ENCODE measurements at places on chromosomes 12 and 14.

DNA sequence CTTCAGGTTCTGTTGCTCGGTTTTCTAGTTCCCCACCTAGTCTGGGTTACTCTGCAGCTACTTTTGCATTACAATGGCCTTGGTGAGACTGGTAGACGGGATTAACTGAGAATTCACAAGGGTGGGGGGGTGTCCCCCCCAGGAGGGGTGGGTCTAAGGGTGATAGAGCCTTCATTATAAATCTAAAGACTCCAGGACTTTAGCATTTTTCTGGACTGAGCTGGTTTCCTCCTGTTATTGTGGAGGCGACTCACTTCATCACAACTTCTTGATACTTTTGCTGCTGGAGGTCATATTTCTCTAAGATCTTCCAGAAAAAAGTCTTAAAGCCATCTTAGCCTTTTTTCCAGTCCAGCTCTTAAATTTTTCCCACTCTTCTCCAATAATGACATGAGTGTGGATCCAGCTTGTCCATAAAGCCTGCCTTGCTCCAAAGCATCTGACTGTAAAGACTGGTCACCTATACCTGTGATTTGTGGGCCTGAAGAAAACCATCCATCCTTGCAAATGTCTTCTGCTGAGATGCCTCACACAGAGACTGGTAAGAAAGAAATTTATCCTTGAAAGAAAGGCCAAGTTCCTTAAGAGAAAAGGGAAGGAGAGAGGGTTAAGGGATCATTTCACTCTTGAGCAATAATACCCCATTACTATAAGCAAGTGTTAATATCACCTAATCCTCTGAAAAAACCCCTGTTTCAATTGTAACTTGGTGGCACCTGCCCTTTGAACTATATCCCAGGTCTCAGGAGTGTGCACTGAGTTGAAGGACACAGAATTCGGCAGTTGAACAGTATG is 19.7 kb upstream of the SLC2A14 start:
- DNase-seq, result no peak

GRCh38 chr14:71238835-71239234 is 331.6 kb downstream of the PCNX1 start:
- no peak for DNase-seq

GRCh38 chr12:28974166-28974565 is 174.9 kb upstream of the FAR2 start:
- DNase-seq, result no peak

DNA sequence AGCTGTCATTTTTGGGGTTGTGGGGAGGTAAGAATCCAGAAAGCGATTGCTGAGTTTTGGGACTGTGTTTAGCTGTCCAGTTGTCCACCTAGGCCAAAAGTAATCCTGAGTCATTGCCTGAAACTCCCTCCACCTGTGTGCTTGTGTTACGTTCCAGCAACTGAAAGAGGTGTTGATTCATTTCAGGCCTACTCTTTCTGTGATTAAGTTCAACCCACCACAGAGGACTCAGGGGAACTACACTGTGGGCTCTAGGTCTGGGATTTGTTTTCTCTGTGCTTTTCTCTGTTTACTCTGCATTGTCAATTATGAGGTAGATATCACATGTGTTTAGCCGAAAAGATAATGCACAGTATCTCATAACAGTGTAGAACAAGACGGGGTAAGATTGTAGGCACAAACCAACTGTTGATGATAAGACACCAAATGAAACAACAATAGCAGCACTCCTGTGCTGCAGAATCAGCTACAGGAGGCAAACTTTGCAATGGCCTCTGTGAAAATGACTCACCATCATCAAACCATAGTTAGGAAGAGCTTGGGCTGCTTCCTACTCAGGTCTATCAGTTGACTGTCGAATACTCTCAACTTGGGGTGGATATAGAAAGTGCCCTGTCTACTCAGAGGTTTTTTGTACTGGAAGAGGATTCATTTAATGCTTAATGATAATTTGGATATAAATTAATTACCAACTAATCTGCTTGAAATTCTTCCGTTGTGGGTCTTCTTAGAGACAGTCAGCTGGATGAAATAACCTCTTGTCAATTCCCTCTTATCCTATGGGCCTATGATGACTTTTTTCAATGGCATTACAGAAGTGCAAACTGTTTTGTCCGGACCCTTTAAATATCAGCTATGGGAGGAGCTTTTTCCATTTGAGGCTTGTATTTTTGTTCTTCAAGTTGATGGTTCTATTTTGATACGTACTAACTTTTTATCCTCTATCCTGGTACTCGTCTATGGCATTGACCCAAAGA is 385.9 kb downstream of the BMP4 start:
- DNase-seq, result no peak

- no peak for DNase-seq
These were observed 60.9 kb upstream of the FBRSL1 start for GRCh38 chr12:132428936-132429601.

- DNase-seq, result no peak
These were observed 211.9 kb upstream of the BMP4 start for GRCh38 chr14:54168489-54168888.

GRCh38 chr12:128109236-128109635 is 157.7 kb upstream of the TMEM132C start:
- DNase-seq, result no peak

GRCh38 chr12:93121729-93122488 is 192.8 kb upstream of the EEA1 start:
- no peak for DNase-seq

- DNase-seq, result no peak
These were observed 94.8 kb downstream of the PHLDA1 start for GRCh38 chr12:75936515-75937440.

DNA sequence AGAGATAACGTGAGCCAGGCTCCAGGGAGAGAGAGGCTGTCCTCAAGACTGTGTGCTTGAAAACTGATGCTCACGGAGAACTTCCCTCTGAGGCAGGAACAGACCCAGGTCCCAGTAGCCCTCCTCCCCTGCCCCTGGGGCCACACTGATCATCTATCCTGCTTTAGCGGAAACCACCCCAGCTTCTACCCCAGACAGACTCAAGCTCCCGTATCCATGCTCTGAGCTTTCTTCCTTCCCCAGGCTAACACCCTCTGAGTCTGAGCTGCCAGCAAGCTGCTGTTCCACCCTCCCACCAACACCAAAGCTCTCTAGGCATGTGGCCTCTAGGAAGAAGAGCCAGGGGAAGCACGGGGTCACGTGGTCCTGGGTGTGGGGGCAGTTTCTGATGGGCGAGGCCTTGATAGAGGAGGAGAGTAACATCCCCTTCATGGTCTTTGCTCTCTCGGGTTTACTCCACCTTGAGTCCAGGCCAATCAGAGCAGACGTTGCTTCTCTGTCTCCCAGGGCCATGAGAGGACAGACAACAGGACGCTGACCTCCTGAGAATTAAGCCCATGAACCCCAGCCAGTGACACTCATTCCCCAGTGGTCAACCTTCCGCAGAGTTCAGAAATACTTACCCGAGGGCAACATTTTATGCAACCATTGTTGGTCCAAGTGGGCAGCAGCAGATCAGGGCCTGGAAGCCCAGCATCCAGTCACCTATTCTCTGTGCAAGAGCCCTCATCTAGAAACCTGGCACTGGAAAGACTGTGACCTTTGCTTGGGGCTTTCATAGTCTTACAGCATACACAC is 1.4 kb downstream of the PCK2 start:
- no peak for DNase-seq

GRCh38 chr12:15497671-15498292 is 175.5 kb downstream of the PTPRO start:
- no peak for DNase-seq

- no peak for DNase-seq
These were observed 239.0 kb upstream of the ATP2B1 start for GRCh38 chr12:89947437-89948270.

DNA sequence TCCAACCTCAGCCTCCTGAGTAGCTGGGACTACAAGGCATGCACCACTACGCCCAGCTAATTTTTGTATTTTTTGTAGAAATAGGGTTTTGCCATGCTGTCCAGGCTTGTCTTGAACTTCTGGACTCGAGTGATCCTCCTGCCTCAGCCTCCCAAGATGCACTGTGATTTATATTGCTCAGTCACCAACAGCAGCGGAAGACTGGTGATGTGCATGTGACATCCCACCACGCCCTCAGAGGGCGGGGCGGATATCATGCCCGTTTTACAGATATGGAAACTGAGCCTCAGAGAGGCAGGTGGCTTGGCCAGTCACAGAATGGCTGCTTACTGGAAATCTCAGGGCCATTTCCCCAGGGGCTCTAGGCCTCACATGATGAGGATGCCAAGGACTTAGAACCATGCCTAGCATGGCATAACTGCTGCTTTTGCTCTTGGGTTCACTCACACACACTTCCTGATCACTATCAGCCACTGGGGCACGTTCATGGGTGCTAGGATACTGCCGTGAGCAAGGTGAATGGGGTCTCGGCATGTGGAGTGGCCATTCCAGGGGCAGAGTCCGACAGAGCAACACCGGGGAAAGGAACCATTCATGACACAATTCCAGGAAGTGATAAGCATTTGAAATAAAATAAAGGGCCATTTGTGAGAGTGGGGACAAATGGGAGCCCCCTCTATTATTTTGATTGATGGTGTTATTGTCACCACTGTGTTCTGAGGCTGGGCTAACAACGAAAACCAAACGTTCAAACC is 31.9 kb downstream of the RBM19 start:
- no peak for DNase-seq

- no peak for DNase-seq
These were observed 436.2 kb downstream of the RAD51B start for GRCh38 chr14:68255693-68256178.

GRCh38 chr14:63454863-63455622 is 88.1 kb downstream of the PPP2R5E start:
- DNase-seq, result no peak

GRCh38 chr14:73467377-73467776 is 9.0 kb upstream of the NUMB start:
- DNase-seq, result no peak

DNA sequence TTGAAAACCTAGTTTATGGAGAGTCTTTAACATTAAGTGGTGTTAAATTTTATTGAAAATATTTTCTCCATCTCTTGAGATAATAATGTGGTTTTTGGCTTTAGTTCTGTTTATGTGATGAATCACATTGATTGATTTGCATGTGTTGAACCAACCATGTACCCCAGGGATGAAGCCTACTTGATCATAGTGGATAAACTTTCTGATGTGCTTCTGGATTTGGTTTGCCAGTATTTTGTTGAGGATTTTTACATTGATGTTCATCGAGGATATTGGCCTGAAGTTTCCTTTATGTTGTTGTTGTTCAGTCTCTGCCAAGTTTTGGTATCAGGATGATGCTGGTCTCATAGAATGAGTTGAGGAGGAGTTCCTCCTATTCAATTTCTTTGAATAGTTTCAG is 222.6 kb downstream of the ADAMTS20 start:
- no peak for DNase-seq

DNA sequence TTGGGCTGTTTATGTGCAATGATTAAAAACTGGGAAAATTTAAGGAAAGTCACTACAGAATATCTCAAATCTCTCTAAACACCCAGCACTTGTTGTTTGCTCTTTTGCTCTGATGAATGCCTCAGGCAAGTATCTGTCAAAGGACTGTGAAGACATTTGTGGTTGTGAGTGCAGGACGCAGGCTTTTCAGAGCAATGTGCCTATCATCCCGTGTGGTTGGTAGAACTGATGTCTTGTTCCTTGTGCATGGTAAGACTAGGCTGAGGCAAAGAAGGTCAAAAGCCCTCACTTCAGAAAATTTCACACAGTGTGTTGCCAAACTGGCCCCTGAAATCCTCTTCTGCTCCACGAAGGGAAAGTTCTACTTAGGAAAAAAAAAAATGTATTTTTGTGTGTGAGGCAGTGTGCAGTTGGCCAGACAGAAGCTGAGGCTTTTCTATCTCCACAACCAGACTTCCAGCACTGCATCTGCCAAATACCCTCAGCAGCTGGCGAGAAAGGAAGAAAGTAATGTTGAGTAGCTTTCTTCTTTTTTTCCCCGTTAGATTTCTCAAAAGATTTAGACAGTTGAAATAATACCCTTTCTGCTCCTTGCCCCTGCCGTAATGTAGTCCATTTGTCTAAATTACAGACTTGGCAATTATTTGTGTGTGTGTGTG is 1103.1 kb downstream of the VRK1 start:
- no peak for DNase-seq

GRCh38 chr12:127819056-127819455 is 447.9 kb upstream of the TMEM132C start:
- DNase-seq, result no peak

GRCh38 chr12:106601031-106601430 is 18.2 kb downstream of the RFX4 start:
- DNase-seq, result no peak

GRCh38 chr14:102751088-102751487 is 26.2 kb upstream of the TRAF3 start:
- DNase-seq, result no peak

GRCh38 chr14:71918955-71919354 is 13.3 kb upstream of the RGS6 start:
- DNase-seq, result no peak

- no peak for DNase-seq
These were observed 252.4 kb downstream of the ITPR2 start for GRCh38 chr12:26580619-26581018.

- DNase-seq, result no peak
These were observed 446.5 kb upstream of the MIS18BP1 start for GRCh38 chr14:45699471-45699870.

- DNase-seq, result no peak
These were observed 182.6 kb downstream of the ETV6 start for GRCh38 chr12:11832093-11832492.

DNA sequence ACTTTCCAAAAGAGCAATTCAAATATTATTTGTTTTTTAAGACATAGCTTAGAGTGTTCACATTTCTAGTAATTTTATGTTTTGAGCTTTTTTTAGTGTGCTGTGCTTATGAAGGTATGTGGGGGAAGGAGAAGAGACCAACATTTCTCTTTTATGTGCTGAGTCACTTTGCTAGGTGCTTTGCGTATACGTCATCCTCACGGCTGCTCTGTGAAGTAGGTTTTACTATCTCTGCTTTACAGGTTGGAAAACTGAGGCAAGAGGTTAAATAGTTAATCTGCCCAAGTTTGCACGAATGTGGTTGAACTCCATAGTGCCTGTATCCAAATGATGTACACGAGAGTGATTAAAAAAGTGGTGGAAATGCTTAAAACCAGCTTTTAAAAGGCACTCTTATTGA is 75.9 kb downstream of the AEBP2 start:
- no peak for DNase-seq

- no peak for DNase-seq
These were observed 6.0 kb downstream of the TEDC1 start for GRCh38 chr14:105496831-105497591.

DNA sequence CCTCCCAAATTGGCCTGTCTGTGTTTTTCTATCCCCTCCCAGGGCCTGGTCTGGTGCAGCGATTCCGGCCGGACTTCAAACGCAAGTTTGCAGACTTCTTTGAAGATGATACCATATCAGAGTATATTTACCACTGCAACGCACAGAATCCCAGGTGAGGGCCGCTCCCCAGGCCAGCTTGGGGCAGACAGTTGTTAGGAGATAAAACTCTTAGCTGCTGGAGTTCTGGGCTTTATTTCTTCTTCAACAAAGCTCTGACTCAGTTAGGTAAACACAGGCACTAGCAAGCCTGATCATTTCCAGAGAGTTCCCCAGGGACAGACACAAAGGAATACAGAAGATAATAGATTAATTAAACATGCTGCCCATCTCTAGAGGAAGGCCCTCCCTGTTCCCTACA is 8.3 kb downstream of the ABHD4 start:
- DNase-seq, result no peak

- DNase-seq, result no peak
These were observed 22.2 kb upstream of the PRICKLE1 start for GRCh38 chr12:42611571-42612230.

- DNase-seq, result no peak
These were observed 471.2 kb upstream of the ATXN7L3B start for GRCh38 chr12:74066476-74066875.

Data from T-helper 2 cell (primary cell).